ENCODE measurements at places on chromosomes 4 and X.
A peak's percentile ranks its signal among the peaks of the same experiment; 100 is the strongest.

DNA sequence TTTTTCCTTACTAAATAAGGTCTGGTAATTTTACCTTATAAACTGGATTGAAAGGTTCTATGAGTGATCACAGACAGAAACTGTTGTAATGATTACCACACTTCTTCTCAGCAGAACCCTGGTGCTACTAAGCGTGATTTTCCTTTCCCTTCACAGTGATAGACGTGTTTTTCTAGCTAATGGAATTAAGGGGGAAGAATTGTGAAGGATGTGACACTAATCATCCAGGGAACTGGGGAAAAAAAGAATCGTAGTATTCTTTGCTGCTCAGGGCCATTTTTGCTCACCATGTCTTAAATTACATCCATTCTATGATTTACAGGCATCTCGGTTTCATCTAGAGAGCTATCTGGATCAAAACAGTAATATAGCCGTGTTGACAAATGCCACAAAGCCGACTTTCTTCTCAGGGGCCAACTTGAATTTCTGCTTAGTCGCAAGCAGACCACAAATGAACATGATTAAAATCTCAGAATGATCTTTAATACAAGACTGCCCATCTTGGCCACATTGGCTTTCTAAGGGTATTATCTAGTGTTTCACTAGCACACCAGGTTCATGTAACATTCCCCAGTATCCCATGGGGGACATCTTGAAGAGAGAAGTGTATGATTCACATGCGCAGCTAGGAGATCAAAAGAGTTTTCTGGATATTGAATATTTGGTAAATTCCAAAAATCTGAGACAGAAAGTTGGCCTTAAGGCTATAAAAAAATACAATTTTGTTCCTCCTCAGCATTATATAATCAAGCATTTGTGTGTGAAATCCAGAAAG lies 154.0 kb downstream of the UGT8 start:
- no peak for DNase-seq

DNA sequence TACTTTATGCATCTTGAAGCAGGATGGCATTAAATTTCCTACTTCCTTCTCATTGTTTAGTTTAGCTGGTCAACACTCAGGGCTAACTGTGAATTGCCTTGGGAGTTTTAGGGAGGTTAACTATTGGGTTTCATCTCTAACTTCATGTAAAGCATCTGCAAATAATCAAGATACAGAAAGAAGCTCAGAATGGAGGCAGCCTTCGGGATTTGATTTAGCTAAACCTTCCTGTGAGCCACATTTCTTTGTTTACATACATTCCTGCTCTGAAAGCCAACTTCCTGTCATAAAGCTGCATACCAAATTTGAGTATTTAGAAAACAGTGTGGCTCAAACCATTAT lies 131.7 kb upstream of the PCDH18 start:
- DNase-seq, result peak; percentile 92

GRCh38 chrX:32126997-32127396 lies 1055.2 kb upstream of the FTHL17 start:
- DNase-seq, result no peak

GRCh38 chrX:107736781-107737531 lies 38.6 kb downstream of the TSC22D3 start:
- no peak for DNase-seq

DNA sequence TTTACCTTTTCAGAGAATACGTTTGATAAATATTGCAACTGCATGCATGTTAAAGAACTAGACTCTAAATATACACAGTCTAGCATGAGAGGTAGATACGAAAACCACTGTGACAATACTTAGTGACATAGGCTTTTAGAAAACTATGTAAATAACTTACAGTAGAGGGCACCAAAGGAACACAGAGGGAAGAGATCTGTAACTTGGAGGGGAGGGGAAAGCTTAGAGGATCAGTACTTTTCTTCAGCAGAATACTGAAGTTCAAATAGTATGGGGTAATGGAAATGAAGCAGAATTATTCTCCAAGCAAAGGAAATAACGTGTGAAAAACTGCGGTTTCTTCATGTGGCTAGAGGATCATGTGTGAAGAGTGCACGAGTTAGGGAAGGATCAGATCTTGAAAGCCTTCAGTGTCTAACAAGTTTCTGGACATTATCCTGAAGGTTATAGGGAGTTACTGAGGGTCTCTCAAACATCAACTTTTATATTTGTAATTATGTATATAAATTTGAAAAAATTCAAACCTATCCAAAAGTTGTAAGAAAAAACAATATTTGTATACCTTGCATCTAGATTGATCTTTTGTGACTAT lies 264.3 kb downstream of the NPFFR2 start:
- DNase-seq, result no peak

DNA sequence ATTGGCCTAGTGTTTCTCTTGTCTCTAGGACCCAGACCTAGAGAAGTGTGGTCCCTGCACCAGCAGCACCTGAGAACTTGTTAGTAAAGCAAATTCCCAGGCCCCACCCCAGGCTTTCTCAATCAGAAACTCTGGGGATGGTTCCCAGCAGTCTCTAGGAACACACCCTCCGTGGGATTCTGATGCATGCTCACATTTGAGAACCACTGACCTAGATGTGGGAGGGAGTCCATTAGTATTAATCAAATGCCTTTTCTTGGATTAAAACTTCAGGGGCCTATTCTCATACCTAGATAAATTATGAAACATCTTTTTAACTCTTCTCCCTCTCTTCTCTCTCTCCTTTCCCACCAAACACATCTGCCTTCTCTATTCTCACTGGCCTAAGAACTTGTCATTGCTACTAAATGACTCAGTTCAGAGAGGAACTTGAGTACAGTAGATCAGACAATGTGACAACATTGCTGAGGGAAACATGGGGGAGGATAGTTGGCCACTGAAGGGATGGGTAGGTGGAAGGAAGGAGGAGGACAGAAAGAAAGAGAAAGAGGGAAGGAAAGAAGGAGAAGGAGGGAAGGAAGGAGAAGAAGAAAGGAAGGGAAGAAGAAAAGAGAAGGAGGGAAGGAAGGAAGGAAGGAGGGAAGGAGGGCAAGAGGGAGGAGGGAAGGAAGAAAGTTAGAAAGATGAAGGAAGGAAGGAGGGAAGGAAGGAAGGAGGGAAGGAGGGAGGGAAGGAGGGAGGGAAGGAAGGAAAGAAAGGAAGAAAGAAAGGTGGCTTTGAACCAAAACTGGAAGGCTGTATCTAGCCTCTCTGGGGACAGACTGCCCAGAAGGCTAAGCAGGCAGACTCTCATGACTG lies 132.7 kb upstream of the MAP3K15 start:
- DNase-seq, result peak; percentile 39

DNA sequence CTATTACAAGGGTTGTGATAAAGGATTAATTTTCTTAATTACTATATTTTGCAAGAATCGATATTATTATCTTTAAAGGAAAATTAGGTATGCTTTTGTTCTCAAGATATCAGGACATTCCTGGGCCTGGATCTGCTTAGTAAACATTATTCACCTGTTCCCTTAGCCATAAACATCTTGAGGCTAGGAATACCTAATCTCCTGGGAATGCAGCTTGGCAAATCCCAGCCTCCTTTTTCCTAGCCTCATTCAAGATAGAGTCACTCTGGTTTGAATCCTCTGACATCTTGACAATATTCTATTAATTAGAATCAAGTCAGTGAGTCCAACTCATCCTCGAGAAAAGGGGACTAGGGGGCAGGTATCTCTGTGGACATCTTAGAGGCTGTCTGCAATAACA lies 327.1 kb downstream of the STIM2 start:
- DNase-seq, result no peak

DNA sequence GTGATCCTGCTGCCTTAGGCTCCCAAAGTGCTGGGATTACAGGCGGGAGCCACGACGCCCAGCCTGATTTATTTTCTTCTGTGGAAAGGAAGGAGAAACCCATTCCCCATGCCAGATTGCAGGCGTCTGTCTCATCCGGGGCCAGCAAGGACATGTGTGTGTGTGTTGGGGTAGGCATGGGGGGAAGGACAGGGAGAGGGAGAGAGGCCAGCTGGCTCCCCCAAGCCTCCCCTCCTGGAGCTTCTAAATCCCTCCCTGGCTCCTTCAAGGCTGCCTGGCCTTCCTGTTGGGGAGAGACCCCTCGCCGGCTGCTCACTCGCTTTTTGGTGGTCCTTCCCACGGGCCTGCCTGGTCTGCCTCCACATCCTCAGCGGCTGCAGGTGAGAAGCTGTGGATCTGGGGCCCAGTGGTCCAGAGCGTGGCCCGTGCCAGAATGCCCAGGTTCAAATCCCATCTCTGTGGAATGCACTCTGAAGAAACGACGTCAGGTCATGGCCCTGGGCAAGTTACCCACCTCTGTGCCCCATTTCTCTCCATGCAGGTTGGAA lies 1.3 kb upstream of the PLXNB3 start:
- no peak for DNase-seq

DNA sequence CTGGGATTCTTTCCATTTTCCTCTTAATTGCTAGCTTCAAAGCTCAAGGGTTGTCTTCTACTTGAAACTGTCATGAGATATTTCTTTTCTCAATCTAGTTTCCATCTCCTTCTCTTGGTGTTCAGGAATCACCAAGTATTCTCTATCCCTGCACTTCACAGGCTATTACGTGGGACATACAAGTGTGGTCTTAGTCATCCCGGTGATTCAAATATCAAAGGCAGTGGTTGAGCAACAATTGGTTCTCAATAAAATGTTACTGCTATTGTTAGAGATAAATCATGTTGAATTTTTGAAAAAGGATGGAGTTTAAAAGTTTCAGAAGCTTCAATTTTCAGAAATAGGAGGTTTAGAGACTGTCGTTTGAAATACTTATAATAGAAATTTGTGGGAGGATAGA lies 812.9 kb downstream of the FSTL5 start:
- no peak for DNase-seq

DNA sequence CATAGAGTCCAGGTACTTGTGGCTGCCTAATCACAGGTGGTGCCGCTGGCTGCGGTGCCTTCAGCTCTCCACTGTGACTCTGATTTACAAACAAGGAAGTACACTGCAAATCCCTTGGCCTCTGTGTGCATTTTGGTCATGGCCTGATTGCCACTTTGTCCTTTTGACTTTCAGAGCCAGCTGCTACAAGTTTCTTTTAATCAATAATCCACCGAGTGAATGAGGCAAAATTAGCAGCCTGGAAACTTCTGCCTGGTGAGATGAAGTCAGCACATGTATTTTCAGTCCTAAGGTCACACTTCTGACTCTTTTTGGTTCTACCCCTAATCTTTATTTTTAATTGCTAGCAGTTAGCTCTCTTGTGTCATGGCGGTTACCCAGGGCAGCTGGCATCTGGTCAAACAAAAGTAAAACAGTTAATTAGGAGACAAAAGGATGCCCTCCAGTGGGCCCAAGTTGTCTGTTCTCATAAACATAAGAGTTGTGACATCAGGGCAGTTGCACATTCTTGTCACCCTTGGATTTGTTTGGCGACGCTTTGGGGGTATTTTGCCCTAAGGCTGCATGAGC lies 62.3 kb upstream of the LNX1 start:
- no peak for DNase-seq

DNA sequence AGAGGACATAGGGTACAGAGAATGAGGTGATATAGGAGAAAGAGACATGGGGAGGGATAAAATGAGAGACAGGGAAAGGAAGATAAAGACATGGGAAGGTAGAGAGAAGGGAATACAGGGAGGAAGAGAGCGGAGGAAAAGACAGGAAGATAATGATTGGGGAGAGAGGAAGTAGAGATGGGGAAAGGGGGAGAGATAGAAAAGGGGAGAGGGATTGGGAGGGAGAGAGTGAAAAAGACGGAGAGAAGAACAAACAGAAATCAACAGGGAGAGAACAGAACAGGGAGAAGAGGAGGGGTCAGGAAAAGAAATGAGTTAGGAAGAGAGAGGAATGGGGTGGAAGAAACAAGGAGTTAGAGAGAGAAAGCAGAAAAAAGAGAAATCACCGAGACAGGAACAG lies 4.6 kb downstream of the GRIPAP1 start:
- no peak for DNase-seq

DNA sequence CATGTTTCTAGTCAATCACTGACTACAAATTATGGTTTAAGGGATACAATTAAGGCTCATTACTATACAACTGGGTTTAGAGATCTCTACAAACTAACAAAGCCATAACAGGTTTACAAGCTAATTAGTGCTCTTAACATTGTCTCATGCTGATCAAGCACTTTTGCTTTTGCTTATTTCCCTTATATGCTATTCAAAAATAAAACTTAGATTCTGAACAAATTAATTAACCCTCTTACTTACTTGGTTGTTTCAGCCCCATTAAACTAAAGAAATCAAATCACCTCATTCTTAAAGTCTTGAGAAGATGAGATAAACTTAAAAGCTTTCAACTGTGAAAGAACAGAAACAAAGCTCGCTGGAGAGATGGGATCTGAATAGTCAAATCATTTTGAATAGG lies 2024.5 kb upstream of the ADGRL3 start:
- no peak for DNase-seq

- no peak for DNase-seq
Observed at GRCh38 chr4:85107553-85107952, 141.1 kb upstream of the WDFY3 start.

- no peak for DNase-seq
Observed at GRCh38 chr4:74653331-74654229, 140.7 kb downstream of the BTC start.

GRCh38 chr4:78706302-78706701 lies 69.8 kb upstream of the BMP2K start:
- no peak for DNase-seq

DNA sequence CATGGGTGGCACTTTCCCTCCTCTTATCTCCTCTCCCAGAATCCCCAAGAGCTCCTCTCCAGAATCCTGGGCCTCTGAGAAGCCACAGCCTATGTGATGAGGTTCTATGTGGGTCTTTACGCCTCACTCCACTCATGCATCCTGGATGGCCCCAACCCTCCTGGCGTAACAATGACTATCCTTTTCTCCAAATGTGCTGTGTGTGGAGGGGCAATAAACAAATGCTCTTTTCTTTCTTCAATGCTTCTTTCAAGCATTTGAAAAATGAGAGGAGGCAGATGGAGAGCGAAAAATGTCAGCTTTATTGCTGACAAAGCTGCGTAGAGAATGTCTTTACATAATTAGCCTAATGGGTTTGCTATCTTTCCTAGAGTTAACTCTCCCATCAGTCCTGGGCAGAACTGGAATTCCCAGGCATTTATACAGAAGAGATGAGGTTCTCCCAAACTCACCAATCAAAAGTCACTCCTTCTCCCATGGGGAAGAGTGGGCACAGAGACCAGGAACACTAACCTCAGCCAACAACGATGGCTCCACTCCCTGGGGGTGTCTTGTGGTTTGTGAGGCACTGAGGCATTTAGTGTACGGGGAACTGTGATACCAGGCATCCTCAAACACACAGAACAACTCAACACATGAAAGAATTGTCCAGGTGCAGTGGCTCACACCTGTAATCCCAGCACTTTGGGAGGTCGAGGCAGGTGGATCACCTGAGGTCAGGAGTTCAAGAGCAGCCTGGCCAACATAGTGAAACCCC lies 118.9 kb upstream of the SLC34A2 start:
- DNase-seq, result no peak

GRCh38 chr4:15197005-15197404 lies 194.7 kb downstream of the CPEB2 start:
- no peak for DNase-seq

DNA sequence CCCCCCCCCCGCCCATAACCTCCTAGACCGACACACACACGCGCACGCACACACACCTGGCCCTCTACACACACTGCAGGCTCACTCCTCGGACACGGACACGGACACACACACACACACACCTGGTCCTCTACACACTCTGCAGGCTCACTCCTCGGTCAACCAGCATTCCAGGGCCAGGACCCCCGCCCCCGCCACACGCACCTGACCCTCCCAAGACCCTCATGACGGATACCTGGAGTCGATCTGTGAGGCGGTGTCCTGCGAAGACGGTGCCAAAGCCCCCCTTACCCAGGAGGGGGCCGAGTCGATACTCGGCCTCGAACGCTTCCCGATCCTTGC lies 552 bp downstream of the PIM2 start:
- DNase-seq, result no peak

GRCh38 chr4:98446499-98447375 lies 185.6 kb downstream of the RAP1GDS1 start:
- DNase-seq, result no peak

GRCh38 chr4:127165971-127166370 lies 466.8 kb upstream of the INTU start:
- no peak for DNase-seq
